ENCODE measurements at places on chromosomes 2 and 18.

- no peak for DNase-seq
Measured at GRCh38 chr18:36499938-36500337, 202.4 kb downstream of the FHOD3 start.

DNA sequence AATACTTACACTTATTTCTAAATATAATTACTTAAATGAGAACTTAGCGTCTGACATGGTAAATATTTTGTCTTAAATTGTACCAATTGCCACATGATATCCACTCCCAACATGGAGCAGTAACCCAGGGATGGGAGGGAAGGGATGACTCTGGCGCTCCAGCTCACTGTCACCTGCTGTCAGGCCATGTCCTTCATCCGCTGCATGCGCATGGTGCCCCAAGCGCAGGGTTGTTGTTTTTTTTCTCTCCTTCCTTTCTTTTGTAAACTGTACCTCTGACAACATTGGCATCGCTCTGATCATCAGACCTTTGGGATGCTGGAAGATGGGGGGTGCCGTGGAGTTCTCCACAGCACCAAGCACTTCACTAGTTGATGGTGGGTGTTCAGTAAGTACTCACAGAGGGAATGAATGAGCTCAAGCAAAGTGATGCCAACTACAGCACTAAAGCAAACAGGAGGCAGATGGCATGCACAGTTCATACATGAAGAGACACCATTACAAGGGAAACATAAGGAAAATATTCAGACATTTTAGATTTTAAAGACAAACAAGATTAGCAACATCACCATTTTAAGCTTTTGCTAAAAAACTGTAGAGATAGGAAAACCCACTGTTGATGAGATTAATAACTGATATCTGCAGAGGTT lies 247.8 kb downstream of the GBX2 start:
- DNase-seq, result no peak

GRCh38 chr2:197805715-197806633 lies 1.6 kb downstream of the PLCL1 start:
- DNase-seq, result no peak

- no peak for DNase-seq
Measured at GRCh38 chr18:35707247-35707646, 125.7 kb downstream of the GALNT1 start.

DNA sequence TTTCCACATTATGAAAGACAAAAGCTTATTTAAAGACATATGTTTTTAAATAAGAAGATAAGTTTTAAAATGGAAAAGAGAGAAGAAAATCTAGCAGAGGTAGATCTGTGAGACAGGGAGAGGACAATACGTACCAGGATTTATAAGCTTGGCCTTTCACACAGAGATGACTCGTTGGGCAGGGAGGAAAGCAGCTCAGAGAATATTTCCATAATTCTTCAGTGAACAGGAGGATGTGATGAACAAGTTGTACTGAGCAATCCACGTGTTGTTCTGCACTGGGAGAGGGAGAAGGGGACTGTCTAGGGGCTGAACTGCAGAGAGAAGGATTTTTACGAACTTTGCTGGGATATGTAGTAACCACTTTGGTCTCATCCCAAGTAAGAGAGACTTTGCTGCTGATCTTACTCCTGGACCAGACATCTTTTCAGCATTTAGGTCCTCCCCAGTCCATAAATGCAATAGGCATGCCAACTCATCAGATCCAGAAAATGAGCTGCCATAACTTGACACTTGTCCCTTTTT lies 162.5 kb upstream of the SETBP1 start:
- DNase-seq, result no peak

DNA sequence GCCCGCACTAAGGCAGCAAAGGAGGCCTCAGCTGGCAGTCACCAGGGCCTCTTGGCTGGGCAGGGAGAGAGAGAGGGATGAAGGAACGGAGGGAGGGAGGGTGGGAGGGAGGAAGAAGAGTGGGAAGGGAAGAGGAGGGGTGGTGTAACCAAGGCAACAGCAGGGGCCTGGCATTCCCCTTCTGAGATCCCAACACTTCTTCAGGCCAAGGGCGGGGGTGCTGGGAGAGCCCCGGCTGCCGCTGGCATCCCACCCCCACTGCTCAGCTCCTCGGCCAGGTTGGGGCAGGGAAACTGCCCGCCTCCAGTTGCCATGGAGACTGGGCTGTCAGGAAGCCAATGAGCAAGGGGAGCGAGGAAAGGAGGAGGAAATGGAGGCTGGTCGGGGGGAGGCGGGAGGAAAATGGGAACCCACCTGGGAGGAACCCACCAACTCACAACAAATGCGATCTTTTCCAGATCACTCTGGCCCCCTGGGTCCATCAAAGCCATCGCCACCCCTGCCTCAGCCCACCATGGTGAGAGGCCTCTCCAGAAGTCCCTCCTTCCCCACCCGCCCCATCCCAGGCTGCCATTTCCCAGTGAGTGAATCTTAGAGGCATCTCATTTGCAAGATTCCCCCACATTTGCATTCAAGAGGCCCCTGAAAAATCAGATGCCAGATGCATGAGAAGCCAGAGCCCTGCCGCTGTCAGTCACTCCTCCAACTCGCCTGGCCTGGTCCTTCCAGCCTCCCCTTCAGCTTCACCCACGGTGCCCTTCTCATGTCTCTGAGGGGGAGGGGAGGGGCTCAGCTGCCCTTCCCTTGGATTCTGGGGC lies 12.4 kb downstream of the SH2D6 start:
- no peak for DNase-seq

GRCh38 chr2:143833015-143833660 lies 686.8 kb downstream of the ZEB2 start:
- DNase-seq, result no peak

GRCh38 chr2:190882411-190882766 lies 1.8 kb downstream of the GLS start:
- no peak for DNase-seq

DNA sequence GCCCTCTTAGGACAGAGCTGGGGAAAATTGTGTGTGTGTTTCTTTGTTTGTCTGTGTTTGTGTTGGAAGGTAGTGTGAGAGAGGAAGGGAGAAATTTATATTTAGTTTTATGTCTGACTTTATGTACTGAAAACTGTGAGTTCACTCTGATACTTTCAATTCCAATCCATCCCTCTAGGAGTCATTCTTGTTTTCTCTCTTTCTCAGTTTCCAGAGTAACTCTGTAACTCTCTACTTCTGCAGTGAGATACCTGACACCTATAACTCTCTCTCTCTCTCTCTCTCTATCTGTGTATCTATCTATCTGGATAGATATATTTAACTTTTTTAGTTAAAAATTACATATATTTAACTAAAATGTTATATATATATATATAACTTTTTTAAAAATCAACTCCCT lies 128.7 kb downstream of the UBR3 start:
- no peak for DNase-seq

GRCh38 chr2:172674034-172674967 lies 61.3 kb upstream of the RAPGEF4 start:
- DNase-seq, result no peak

GRCh38 chr18:46239998-46240397 lies 135.8 kb downstream of the HAUS1 start:
- no peak for DNase-seq

DNA sequence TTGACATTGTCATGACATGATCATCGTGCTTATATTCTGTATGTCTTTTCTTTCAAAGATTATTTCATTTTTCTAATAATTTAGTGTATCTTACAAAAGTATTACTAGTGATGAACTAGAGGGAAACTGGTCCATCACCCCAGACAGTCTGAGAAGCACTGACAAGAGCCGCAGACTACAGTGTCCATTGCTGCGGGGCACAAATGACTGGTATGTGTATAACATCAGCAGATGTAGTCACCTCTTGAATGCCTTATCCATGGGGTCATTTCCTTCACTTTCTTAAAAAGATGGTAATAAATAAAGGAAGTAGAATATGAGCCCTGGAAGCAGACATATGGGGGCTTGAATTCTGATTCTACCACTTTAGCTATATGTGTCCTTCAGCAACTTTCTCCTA lies 29.6 kb downstream of the NEMP2 start:
- DNase-seq, result no peak

DNA sequence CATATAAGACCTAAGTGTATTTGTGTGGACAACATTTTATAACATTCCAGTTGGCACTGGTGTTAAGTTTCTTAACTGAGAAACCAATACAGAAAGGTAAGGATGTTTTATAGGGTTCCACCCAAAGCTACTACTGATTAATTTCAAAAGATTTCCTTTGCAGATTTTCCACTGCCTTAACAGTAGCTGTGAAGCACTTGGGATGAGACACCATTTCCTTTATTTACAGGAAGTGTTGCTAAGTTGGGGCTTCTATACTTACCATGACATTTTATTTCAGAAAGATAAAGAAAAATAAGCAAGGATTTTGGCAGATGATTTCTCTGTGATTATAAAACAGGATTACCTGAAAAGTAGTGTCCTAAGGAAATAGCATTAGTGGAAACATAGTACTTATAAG lies 234.3 kb downstream of the CALCRL start:
- DNase-seq, result no peak

DNA sequence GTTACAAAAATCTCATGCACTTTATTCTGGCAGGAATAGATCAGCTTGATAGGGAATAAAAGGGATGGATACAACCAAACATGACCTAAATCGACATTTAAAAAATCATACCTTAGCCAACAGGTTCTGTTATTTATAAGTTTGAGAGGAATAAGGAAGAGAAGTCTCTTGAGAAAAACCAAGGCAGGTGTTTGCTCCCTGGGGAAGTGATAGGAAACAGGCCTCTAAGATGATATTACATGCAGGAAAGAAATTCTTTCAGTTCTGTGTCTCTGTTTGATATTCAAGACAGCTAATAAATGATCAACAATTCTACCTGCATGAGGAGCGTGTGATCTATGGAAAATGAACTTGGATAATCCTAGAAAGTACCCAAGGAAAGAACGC lies 184.8 kb upstream of the ZEB2 start:
- DNase-seq, result no peak

DNA sequence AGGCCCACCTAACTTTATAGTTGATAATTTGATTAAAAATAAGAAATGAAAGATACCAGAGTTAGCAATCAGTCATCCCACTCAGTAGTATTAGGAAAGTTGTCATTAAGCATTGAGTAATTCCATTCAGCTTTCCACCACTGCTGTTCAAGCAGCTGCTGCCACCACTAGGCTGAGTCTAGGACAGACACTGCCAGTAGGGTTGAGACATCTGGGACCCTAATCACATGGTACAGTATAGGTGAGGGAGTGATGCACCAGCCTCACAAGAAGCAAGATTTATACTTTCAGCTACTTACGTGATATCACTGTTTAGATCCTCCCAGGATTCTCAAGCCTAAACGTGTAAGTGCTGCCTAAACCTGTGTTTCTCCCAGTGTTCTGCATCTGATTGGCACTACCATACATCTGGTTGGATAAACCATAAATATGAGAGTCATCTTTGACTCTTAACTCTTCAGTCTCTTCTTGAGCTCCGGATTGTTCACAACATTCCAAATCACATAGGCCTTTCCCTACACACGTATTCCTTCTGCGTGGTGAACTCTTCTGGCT lies 3.2 kb downstream of the UBXN4 start:
- DNase-seq, result no peak

- no peak for DNase-seq
Measured at GRCh38 chr18:59054496-59055287, 85.0 kb upstream of the SEC11C start.

- DNase-seq, result no peak
Measured at GRCh38 chr18:11745521-11745920, 56.5 kb downstream of the GNAL start.

DNA sequence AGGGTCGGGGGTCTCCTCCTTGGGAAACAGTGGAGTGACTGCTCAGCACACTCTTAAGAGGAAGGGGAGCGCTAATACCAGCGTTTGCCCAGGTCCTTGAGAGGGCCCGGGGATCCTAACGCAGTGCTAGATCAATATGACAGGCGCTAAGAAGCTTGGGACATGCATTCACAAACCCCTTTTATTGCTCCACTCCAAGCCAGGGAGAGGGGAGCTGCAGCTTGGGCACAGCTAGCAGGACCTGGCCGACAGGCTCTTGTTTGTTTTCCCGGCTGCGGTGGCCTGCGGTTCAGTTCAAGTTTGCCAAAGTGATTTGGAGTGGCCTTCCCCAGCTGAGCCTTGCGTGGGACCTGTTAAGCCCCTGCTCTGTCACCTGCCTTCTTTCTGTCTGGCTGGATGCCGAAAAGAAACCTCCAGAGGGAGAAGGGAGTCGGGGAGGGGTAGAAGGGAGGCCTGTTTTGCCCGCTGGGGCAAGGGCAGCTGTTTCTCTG lies 152.1 kb downstream of the GLI2 start:
- DNase-seq, result no peak

- no peak for DNase-seq
Measured at GRCh38 chr2:31192396-31192795, 24.9 kb downstream of the CAPN14 start.

- DNase-seq, result no peak
Measured at GRCh38 chr2:136215449-136215848, 97.5 kb upstream of the CXCR4 start.

- DNase-seq, result no peak
Measured at GRCh38 chr2:157744571-157745076, 116.0 kb upstream of the ACVR1C start.

- DNase-seq, result no peak
Measured at GRCh38 chr2:241286348-241287090, 29.0 kb downstream of the HDLBP start.

DNA sequence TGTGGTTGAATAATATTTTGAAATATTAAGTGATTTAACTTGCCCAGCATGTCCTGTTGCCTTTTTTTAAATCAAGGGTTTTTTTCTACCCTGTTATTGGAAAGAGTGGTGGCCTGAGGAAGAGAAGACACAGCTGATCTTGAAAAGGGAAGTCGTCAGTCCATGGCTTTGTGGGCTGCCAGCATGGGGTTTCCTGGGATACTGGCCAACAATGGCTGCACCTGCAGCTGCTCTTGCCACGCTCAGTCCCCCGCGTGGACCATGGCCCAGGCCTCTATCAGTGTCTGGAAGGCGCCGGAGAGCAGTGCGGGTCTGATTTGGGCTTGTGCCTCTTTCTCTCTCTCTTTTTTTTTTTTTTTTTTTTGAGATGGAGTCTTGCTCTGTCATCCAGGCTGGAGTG lies 99.3 kb downstream of the ASB1 start:
- no peak for DNase-seq

DNA sequence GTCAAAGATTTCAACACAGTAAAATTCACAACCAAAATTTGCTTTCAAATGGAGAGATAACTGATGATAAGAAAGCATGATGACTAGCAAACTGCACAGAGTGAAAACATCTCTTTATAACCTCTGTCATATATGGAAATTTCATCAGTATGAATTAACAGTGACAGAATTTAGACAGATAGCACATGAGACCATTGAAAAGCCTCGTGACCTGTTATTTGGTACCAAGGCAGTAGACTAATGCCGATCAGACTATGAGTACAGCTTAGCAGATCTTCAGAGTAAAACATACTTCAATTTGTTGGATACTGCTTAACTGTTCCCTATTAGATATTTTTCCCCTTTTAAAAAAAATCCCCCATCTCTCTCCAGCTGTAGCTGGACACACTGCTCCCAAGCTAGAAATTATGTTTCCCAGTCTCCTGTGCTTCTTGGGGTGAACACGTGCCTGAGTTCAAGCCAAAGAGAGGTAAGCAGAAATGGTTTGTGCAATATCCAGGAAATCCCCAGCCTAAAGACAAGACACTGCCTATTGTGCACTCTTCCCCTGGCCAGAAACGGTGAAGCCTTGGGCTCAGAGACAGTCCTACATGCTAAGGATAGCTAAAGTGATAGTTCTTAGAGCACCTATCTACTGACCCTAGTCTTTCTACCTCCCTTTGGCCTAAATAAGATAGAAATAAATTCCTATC lies 256.1 kb downstream of the NCKAP5 start:
- DNase-seq, result no peak
